ENCODE measurements at places on chromosomes 2 and 18. TPM values are rescaled to one million over a fixed set of nuclear protein-coding genes. Genes with fewer than 3 reads are reported as not detected.
A peak's percentile ranks its signal among the peaks of the same experiment; 100 is the strongest.

PJVK gene
- 1.7 TPM for total RNA-seq

DNA sequence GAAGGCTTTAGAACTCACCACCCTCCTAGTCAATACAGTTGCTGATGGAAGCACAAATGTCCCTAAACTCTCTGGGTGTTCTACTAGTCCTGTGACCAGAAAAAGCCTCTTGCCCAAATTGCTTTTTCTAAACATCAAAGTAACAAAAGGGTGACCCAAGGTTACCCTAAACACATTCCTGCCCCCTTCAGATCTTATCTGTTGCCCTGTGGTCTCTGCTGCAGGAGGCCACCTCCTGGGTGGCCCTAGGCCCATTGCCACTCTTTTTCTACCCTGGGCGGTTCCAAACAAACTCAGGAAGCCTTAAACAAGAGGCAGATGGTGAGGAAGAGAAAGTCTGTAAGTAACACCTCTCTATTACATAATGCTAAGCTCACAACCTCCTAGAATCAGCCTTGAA, 3.3 kb downstream of the RNF152 start:
- DNase-seq = no peak

DNA sequence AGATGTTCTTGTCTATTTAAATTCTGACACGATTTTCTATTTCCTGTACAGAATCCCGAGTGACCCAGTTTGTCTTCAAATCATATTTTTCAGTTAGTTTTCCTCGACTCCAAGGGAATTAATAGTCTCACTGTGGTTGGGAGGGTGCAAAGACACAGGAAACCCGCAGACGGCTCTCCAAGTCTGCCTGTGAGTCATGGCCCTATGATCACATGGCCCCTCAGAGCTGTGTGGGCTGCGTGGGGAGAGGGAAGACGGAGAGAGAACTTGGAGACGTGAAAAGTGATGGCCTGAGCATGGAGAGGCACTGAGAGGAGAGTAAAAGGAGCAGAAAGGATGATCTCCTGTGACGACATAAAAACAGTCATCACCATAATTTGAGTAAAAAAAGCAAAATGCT, 989.9 kb downstream of the DCDC2C start:
- no peak for DNase-seq

SLC30A3 gene
- not detected for total RNA-seq

LRATD1 gene
- 64.6 TPM for total RNA-seq

DNA sequence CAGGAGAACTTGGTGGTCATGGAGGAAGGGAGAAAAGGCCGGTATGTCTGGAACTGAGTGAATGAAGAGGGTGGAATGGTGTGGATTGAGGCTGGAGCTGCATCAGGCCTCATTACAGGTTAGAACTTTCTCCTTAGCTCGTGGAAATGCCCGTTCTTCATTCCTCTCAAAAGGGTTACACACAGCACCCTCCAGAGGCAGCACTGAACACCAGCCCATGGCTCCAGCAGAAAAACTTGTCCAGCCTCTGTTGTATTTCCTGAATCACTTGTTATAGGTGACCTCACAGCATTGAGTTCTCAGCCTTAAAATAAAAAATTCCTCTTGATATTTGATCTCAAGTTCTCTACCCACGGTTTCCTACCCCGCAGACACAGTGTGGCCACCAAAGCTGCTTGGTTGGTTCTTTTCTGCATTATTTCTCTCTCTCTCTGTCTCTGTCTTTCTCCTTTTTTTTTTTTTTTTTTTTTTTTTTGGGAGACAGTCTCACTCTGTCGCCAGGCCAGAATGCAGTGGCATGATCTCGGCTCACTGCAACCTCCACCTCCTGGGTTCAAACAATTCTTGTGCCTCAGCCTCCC, 89.6 kb downstream of the ITGB1BP1 start:
- DNase-seq = peak; percentile 70

DNA sequence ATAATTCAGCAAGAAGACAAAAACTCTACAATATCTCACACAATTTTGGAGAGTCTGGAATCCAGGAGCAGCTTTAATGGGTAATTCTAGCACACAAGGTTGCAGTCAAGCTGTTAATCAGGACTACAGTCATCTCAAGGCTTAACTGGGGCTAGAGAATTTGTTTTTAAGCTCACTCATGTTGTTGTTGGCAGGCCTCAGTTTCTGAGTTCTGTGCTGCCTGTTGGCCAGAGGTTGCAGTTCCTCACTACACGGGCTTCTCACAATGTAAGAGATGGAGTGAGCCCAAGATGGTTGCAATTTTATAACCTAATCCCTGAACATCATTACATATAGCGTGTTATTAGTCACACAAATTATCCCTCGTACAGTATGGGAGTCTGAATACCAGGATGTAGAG, 50.6 kb upstream of the TMEFF2 start:
- DNase-seq = no peak

ELOA2 gene
- total RNA-seq = not detected

COBLL1 gene
- total RNA-seq = 59.4 TPM

BCL2 gene
- total RNA-seq = 22.5 TPM

GRCh38 chr2:150255528-150255927, 231.9 kb downstream of the RND3 start:
- DNase-seq = no peak

DNA sequence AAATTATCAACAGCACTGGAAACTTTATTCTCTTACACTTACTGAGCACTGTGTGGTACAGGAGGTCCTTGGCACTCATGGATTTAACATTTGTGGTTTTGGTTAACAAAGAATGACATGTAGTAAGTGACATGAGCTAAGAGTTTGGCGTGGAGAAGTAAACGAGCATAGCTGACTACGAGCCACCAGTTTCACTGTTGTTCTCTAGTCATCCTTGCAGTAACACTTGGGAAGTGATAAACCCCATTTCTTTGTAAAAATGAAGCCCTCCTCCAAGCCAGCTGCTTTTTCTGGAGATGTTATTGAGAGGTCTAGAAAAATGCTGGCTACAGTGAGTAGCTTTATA, 32.7 kb downstream of the QPCT start:
- DNase-seq = no peak

DNA sequence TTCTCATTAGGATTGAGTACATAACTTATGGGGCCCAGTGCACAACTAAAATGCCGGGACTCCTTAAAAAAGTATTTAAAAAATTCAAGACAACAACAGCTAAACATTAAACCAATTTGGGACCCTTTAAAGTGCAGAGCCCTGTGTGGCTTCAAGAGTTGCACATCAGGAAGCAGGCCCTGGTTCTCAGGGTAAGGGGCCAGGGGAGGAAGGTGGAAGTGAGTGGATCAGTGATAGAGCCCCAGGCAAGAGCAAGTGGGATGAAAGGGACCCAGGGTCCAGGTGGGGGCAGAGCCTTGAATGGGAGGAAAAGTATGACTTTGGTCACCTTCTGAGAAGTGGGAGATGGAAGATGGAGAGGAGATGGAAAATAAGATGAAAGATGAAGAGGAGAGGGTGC, 2.3 kb upstream of the FHOD3 start:
- no peak for DNase-seq

- DNase-seq = no peak
Measured at GRCh38 chr18:45325778-45326177, 289.5 kb upstream of the SLC14A2 start.

- no peak for DNase-seq
Measured at GRCh38 chr18:76099931-76100457, 395.0 kb downstream of the ZNF516 start.

GRCh38 chr2:107932488-107932887, 53.8 kb upstream of the SLC5A7 start:
- no peak for DNase-seq

PCARE gene
- not detected for total RNA-seq

IL1R2 gene
- total RNA-seq = 4.0 TPM

DNA sequence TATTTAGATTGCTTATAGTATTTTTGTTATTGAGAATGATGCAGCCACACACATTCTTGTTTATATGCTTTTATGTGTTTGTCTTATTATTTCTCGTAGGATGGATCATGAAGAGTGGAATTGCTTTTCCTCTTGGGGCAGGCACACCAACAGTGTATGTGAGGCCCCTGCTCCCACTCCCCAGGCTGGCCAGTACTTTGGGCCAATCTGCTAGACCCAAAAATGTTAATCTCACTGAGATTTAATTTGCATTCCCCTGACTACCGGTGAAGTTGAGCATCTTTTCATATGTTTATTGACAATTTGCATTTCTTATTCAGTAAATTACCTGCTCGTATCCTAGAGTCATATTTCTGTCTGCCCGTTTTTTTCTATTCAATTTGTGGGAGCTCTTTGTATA, 4.7 kb upstream of the MYCN start:
- no peak for DNase-seq

SCYGR4 gene
- not detected for total RNA-seq

Data from Peyer's patch (tissue), 4 donors.